ENCODE measurements at places on chromosomes 2 and 18.
A peak's percentile ranks its signal among the peaks of the same experiment; 100 is the strongest.

DNA sequence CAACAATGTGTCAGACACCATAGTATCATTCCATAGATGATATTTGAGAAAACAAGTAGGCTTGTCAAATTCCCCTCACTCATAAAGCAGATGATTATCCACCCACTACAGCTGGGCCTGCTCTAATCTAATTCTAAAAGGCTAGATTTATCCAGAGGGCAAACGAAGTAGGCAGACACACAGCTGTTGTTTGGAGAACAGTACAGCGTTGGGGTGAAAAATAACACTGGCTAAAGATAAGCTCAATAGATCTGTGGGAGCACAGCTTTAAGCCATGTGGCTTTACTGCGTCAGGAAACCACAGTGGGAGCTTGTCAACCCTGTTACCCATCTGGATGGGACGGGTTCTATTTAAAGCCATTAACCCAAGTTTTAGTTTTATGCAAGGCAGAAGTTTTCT is 48.9 kb upstream of the COBLL1 start:
- no peaks in the 10 kb centered on the region for H3K4me1 ChIP-seq
- H3K27ac ChIP-seq, result no peak overlapping the region

GRCh38 chr2:178195390-178196166 is 1.3 kb downstream of the OSBPL6 start:
- no peaks in the 10 kb centered on the region for H3K36me3 ChIP-seq
- no peak for DNase-seq
- peak overlapping the region; percentile 38 for H3K4me3 ChIP-seq
- H3K27ac ChIP-seq, result no peak overlapping the region

GRCh38 chr2:196884368-196884767 is 42.1 kb downstream of the PGAP1 start:
- H3K27ac ChIP-seq, result no peak overlapping the region
- no peaks in the 10 kb centered on the region for H3K36me3 ChIP-seq
- DNase-seq, result no peak

- H3K4me1 ChIP-seq, result no peaks in the 10 kb centered on the region
- no peaks in the 10 kb centered on the region for H3K27me3 ChIP-seq
- no peak overlapping the region for H3K27ac ChIP-seq
- no peak for DNase-seq
- no peaks in the 10 kb centered on the region for H3K36me3 ChIP-seq
Observed at GRCh38 chr18:78296166-78296565, 683.5 kb upstream of the SALL3 start.
